ENCODE measurements at places on chromosomes 7 and 10.
A peak's percentile ranks its signal among the peaks of the same experiment; 100 is the strongest.

DNA sequence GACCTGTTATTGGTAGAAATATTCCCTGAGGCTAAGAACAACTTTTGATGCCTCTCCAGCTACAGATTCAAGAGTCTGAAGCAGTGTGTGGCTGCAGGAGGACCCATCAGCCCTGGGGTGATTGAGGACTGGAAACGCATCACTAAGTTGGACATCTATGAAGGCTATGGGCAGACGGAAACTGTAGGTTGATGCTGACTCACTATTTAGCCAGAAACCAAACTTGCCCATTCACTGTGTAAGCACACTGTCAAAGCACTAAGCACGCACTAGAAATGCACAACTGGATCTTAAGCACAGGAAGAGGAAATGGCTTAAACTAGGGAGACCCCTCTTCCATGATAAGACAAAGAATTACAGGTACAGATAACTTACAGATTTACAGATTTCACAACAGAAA, 20.8 kb downstream of the ACSM6 start:
- no peaks in the 10 kb centered on the region for H3K36me3 ChIP-seq
- no peak overlapping the region for H3K27ac ChIP-seq
- no peaks in the 10 kb centered on the region for H3K4me1 ChIP-seq

- peak; percentile 38 for DNase-seq
- H3K36me3 ChIP-seq, result peaks cover 9% of the 10 kb centered on the region
- no peak overlapping the region for H3K4me3 ChIP-seq
- no peaks in the 10 kb centered on the region for H3K4me1 ChIP-seq
- H3K27ac ChIP-seq, result no peak overlapping the region
- H3K27me3 ChIP-seq, result no peaks in the 10 kb centered on the region
Measured at GRCh38 chr10:69375307-69376151, 41.2 kb downstream of the TACR2 start.

DNA sequence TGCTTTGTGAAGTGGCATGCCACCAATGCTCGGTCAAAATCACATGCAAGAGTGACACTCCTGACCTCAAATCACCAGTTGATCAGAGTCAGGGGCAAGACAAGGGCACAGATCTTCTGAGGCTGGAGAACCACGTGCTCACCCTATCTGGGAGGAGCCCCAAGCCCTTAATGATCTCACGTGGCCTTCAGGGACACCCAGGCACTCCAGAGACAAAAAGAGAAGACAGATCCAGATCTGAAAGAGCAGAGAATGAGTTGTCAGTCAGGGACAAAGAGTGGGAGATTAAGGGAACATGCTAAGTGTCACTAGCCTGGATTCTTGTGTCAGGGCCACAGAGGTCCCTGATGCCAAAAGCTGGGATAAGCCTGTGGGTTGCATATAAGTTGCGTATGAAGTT, 134.3 kb downstream of the PLXNA4 start:
- DNase-seq, result no peak
- no peaks in the 10 kb centered on the region for H3K27me3 ChIP-seq
- no peak overlapping the region for H3K27ac ChIP-seq
- H3K4me3 ChIP-seq, result no peak overlapping the region

- H3K36me3 ChIP-seq, result no peaks in the 10 kb centered on the region
- H3K27me3 ChIP-seq, result no peaks in the 10 kb centered on the region
- H3K27ac ChIP-seq, result no peak overlapping the region
- H3K4me3 ChIP-seq, result no peak overlapping the region
- DNase-seq, result no peak
Measured at GRCh38 chr10:83287374-83287773, 851.9 kb upstream of the GHITM start.

GRCh38 chr10:132892004-132892403, 50.4 kb downstream of the CFAP46 start:
- H3K36me3 ChIP-seq, result no peaks in the 10 kb centered on the region
- H3K4me3 ChIP-seq, result no peak overlapping the region
- no peak for DNase-seq
- no peaks in the 10 kb centered on the region for H3K27me3 ChIP-seq

DNA sequence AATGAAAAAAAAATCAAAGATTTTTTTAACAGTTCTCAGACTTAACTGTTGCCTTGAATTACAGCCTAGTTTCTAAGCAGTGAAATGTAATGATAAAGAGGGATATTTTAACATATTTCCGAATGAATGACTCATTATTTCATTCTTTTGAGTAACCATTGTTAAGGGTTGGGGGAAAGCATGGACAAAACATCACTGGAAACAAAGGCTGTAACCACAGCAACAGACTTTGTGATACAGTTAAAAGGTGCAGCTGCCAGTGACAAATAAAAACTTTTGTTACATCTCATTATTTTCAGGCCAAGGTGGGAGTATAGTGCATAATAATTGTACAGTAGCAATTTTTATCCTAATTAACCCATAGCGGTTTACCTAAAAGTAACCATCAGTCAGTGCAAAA, 172.6 kb downstream of the LRRTM3 start:
- no peaks in the 10 kb centered on the region for H3K36me3 ChIP-seq
- no peaks in the 10 kb centered on the region for H3K4me1 ChIP-seq
- DNase-seq, result no peak
- H3K27me3 ChIP-seq, result no peaks in the 10 kb centered on the region

DNA sequence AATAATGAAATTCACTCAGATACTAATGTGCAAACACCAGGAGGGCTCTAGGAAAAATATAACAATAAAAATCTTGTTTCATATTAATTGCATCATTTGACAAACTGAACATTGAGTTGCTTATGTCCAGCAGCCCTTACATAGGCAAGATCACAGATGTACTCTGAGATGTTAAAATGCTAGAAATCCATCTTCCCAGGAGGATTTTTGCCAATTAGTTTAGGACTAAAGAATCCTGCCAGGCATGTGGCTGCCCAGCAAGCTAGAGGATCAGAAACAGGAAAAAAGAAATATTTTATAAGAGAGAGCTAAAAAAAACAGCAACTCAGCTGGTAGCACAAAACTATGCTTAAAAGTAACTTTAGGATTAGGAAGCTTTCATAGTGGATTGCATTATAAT, 407.8 kb downstream of the NXPH1 start:
- H3K4me1 ChIP-seq, result no peaks in the 10 kb centered on the region
- H3K27ac ChIP-seq, result no peak overlapping the region

DNA sequence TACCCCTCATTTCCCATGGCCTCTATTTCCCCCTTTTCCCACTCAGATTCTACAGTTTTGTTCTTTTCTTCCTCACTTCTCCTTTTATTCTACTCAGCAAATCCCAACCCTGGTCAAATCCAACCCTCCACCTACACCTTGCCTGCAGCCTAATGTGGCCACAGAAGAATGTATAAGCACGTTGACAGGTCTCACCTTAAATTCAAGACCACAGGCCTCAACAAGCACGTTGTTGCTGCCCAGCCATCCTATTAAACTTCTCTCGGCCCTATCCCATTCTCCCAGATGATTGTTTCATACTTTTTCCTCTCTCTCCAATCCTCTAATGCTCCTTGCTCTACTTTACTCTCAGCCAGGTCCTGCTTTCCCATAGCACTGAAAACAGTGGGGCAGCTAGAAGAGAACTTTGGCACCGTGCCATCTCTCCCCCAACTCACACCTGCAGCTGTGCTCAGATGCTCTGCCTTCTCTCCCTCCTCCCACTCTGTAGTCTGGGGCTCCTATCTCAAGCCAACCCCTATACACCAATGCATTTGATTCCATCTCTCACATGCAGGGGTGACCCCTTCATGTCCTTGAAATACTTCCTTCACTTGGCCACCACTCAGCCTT, 6.8 kb upstream of the EIF3A start:
- DNase-seq, result no peak
- H3K27me3 ChIP-seq, result no peaks in the 10 kb centered on the region
- no peaks in the 10 kb centered on the region for H3K36me3 ChIP-seq
- H3K27ac ChIP-seq, result no peak overlapping the region
- H3K4me3 ChIP-seq, result no peak overlapping the region

- H3K36me3 ChIP-seq, result no peaks in the 10 kb centered on the region
- H3K27me3 ChIP-seq, result no peaks in the 10 kb centered on the region
- H3K4me3 ChIP-seq, result no peak overlapping the region
- DNase-seq, result no peak
- H3K27ac ChIP-seq, result no peak overlapping the region
Measured at GRCh38 chr7:10919923-10920322, 53.7 kb upstream of the PHF14 start.

- peaks cover 95% of the 10 kb centered on the region for H3K27me3 ChIP-seq
- H3K27ac ChIP-seq, result no peak within 1 kb of the TSS
- peak; percentile 60 for DNase-seq
- H3K36me3 ChIP-seq, result no peaks in the 10 kb centered on the region
- peak within 1 kb of the TSS; percentile 22 for H3K4me3 ChIP-seq
Measured at GRCh38 chr7:20786779-20787659, at the start of gene SP8. Gene SP8 (minus strand): TSS chr7:20786886. CDS start chr7:20786798, 88 bp downstream.

DNA sequence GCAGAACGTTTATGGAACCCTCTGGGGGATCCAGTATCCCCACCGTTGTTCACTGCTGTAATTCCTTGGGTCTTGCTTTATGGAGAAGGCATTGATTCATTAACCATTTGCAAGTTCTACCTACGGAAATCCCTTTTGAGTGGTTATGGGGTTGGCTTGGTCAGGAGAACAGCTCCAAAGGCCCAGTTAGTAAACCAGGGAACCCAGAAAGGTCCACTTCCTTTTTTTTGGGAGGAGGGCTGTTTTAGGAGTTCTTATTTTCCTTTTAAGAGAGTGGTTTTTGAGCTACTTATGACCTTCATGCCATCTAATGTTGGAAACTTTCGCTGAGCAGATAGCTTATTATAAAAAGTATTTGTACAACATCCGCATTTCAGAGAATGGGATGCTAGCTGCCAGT, 1.3 kb downstream of the POR start:
- H3K27ac ChIP-seq, result no peak overlapping the region
- H3K27me3 ChIP-seq, result no peaks in the 10 kb centered on the region
- H3K4me1 ChIP-seq, result peaks cover 4% of the 10 kb centered on the region
- H3K36me3 ChIP-seq, result no peaks in the 10 kb centered on the region

GRCh38 chr7:155261031-155261985, 36.4 kb upstream of the INSIG1 start:
- H3K4me1 ChIP-seq, result no peaks in the 10 kb centered on the region
- H3K27me3 ChIP-seq, result no peaks in the 10 kb centered on the region
- no peak overlapping the region for H3K4me3 ChIP-seq
- no peak for DNase-seq

DNA sequence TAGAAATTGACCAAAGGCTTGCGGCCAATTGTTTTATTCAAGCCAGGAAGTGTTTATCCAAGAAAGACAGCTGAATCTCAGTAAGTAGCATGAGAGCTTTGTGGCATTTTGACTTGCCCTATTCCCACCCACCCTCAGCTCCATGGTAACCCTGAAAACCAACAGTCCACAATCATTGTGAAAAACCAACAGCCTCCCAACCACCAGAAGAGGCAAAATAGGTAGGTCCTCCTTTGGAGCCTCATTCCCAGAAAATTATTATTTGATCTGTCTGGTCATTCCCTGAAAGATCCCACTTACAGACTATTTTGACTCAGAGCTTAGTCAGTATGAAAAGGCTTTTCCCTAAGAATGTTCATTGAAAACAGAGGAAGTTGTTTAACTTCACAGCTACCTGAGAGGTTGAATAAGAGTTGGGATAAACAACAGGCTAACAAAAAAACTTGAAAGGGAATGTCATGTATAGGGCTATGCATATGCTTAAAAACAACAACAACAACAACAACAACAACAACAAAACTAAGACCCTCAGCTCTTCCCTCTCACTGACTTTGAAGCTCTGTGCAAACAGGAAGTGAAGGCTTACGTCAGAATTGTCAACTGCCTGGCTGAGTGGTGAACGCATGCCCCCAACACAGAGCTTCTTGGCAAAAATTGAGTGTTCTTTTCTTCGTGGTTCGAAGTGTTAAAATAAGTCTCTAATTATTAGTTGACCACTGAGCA, 11.2 kb downstream of the KPNA7 start:
- H3K27me3 ChIP-seq, result no peaks in the 10 kb centered on the region
- H3K4me3 ChIP-seq, result no peak overlapping the region
- no peak overlapping the region for H3K27ac ChIP-seq

- H3K4me3 ChIP-seq, result no peak overlapping the region
- H3K27ac ChIP-seq, result no peak overlapping the region
- no peaks in the 10 kb centered on the region for H3K36me3 ChIP-seq
- H3K4me1 ChIP-seq, result no peaks in the 10 kb centered on the region
Measured at GRCh38 chr7:96663457-96663856, 46.2 kb downstream of the SEM1 start.

- no peak overlapping the region for H3K4me3 ChIP-seq
- H3K27me3 ChIP-seq, result no peaks in the 10 kb centered on the region
- no peak for DNase-seq
- no peaks in the 10 kb centered on the region for H3K36me3 ChIP-seq
Measured at GRCh38 chr10:78924319-78925003, 144.3 kb upstream of the ZMIZ1 start.

GRCh38 chr7:115124409-115124939, 202.6 kb downstream of the MDFIC start:
- no peak overlapping the region for H3K27ac ChIP-seq
- peaks cover 3% of the 10 kb centered on the region for H3K4me1 ChIP-seq
- no peaks in the 10 kb centered on the region for H3K27me3 ChIP-seq

DNA sequence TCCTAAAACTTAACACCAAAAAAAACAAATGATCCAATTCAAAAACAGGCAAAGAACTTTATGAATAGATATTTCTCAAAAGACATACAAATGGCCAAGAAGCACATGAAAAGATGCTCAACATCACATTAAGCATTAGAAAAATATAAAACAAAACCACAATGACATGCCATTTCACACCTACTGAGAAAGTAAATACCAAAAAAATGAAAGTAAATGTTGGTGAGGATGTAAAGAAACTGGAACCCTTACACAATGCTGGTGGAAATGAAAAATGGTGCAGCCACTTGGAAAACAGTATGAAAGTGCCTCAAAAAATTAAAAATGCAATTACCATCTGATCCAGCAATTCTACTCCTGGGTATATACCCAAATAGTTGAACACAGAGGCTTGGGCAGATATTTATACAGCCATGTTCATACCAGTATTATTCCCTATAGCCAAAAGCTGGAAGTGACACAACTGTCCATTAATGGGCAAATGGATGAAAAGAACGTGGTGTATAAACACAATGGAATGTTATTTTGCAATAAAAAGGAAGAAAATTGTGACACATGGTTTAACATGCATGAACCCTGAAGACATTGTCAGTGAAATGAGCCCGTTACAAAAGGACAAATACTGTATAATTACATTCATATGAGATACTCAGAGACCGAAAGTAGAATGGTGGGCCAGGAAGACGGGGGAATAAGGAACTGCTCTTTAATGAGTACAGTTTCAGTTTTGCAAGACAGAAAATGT, 89.0 kb downstream of the JMJD1C start:
- DNase-seq, result no peak
- no peak overlapping the region for H3K4me3 ChIP-seq
- no peak overlapping the region for H3K27ac ChIP-seq
- H3K36me3 ChIP-seq, result no peaks in the 10 kb centered on the region

- no peaks in the 10 kb centered on the region for H3K27me3 ChIP-seq
- H3K4me3 ChIP-seq, result no peak overlapping the region
- no peaks in the 10 kb centered on the region for H3K4me1 ChIP-seq
- no peak for DNase-seq
Measured at GRCh38 chr7:16450366-16450765, 15.2 kb downstream of the SOSTDC1 start.
